ENCODE measurements at places on chromosomes 3 and 15. TPM values are rescaled to one million over a fixed set of nuclear protein-coding genes. Genes with fewer than 3 reads are reported as not detected.

The SLC2A2 gene
- total RNA-seq, result 123 TPM

- DNase-seq, result no peak
- H3K4me3 ChIP-seq, result no peak overlapping the region
- H3K27ac ChIP-seq, result no peak overlapping the region
Measured at GRCh38 chr3:192397012-192397411, 330.3 kb downstream of the FGF12 start.

DNA sequence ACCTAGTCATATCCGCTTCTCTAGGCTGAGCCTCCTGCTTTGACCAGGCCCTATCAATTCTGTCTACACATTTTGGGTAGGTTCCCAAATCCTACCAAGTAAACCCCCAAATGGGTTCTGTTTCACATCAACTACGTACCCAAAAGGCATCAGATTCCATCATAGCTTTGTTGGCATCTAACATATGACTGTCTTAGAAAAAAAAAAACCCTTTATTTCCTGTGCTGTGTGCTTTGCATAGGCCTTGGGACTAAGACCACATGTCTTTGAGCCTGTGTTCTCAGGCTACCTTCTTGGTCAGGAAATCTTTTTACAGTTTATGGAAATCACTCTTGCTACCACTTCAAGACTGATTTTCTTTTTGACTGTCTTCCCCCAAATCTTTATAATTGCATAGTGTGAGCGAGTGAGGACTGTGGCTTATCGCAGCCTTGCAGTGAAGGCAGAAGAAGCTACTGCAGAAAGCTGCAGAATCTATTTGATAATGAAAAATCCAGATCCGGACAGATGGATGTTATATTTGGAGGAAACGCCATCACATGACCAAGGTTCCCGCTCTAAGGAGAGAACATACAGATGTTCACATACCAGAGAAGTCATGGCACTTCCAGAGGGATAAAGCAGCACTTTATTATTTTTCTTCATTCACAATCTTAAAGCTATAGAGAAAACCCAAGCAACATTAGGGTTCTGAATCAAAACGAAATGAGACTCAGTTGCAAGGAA lies 111.2 kb downstream of the EOMES start:
- no peak overlapping the region for H3K4me3 ChIP-seq
- no peaks in the 10 kb centered on the region for H3K27me3 ChIP-seq
- no peak for DNase-seq
- no peaks in the 10 kb centered on the region for H3K36me3 ChIP-seq
- peaks cover 6% of the 10 kb centered on the region for H3K4me1 ChIP-seq

GRCh38 chr3:111668888-111669488 lies 73.8 kb upstream of the ZBED2 start:
- DNase-seq, result peak; percentile 74
- no peaks in the 10 kb centered on the region for H3K27me3 ChIP-seq
- H3K4me3 ChIP-seq, result no peak overlapping the region

DNA sequence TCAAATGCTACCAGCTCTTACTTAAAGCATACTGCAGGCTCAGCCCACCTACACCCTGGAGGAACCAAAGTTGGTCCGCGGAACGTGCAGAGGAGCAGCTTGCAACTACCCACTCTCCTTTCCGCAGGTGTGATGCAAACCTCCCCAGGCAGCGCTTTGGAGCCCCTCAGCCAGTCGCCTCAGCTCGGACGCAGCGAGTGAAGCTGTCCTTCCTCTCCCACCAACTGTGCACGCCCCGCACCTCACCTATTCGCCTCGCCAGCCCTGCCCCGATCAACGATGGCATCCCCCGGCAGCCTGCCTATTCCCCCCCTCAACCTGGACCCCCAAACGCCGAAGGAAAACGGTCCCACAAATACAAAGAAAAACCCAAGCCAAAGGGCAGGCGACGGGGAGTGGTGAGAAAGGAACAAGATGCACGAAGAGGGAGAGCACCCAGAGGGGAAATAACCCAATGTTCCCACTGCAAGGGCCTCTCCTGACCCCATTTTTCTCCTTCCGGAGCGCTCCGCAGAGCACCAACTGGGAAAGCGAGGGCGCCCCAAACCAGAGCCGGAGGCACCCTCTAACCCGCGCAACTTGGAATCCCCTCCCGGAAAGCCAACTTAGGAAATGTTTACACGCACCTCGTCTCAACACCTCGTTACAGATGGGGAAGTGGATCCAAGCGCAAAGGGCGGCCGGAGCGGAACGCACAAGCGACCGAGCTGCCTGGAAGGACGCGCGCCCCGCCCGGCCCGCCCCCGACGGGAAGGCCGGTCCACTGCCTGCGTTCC lies 665 bp downstream of the GLB1 start:
- peaks cover 5% of the 10 kb centered on the region for H3K4me1 ChIP-seq
- peak overlapping the region; percentile 63 for H3K4me3 ChIP-seq
- H3K27ac ChIP-seq, result peak overlapping the region; percentile 95
- DNase-seq, result peak; percentile 62
- no peaks in the 10 kb centered on the region for H3K36me3 ChIP-seq

DNA sequence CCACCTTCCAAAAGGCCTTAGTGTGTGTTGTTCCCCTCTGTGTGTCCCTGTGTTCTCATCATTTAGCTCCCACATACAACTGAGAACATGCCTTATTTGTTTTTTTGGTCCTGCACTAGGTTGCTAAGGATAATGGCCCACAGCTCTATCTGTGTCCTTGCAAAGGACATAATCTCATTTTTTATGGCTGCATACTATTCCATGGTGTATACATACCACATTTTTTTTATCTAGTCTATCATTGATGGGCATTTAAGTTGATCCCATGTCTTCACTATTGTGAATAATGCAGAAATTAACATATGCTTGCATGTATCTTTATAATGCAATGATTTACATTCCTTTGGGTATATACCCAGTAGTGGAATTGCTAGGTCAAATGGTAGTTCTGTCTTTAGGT lies 645.7 kb downstream of the PDCD6IP start:
- H3K36me3 ChIP-seq, result no peaks in the 10 kb centered on the region
- DNase-seq, result no peak
- no peak overlapping the region for H3K27ac ChIP-seq
- no peaks in the 10 kb centered on the region for H3K27me3 ChIP-seq
- no peaks in the 10 kb centered on the region for H3K4me1 ChIP-seq

DNA sequence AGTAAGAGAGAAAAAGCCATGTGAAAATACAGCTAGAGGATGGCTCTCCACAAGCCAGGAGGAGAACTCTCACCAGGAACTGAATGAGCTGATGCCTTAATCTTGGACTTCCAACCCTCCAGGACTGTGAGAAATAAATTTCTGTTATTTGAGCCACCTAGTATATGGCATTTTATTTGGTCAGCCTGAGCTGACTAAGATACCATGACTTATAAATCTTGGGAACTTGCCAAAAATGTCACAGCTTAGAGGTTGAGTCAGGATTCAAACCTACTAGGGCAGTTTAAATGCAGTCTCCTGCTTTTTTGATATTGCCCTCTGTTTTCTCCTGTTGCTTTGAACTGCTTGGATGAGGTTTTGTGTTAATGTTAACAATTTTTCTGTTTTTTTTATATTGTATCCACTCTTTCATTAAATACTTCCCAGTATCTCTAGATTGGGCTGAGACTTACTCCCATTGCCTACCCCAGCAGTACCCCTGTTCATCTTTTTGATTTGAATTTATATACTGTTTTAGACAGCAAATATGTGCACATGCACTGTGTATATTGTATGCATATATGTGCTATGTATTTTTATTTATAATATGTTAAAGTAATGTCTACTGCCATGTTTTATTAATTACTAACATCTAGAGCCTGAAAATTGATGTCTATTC lies 1223.2 kb downstream of the OTOL1 start:
- no peaks in the 10 kb centered on the region for H3K36me3 ChIP-seq
- H3K27ac ChIP-seq, result no peak overlapping the region
- H3K27me3 ChIP-seq, result no peaks in the 10 kb centered on the region
- no peaks in the 10 kb centered on the region for H3K4me1 ChIP-seq

- no peak overlapping the region for H3K27ac ChIP-seq
- H3K36me3 ChIP-seq, result no peaks in the 10 kb centered on the region
- H3K4me1 ChIP-seq, result no peaks in the 10 kb centered on the region
- no peak overlapping the region for H3K4me3 ChIP-seq
- no peaks in the 10 kb centered on the region for H3K27me3 ChIP-seq
- no peak for DNase-seq
Measured at GRCh38 chr15:43277901-43278300, 11.2 kb upstream of the TGM5 start.

The HDC gene
- total RNA-seq, result 0.44 TPM

DNA sequence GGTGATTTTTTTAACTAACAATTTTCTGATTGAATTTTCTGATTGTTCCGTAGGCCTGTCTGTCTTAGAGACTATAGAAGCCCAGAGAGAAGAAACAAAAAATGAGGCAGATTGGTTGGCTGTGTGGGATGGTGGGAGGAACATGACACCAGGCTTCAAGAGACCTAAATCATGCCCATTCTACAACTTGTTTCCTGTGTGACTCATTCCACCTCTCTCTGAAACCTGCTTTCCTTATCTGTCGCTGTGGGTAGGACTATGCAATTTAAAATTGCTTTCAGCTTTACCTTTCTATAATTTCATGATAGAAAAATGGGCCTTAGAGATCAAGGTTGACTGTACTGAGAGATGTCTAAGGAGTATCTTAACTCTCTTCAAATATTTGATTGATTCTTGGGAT lies 44.5 kb downstream of the OXNAD1 start:
- no peaks in the 10 kb centered on the region for H3K36me3 ChIP-seq
- H3K27me3 ChIP-seq, result no peaks in the 10 kb centered on the region
- no peak for DNase-seq
- no peak overlapping the region for H3K27ac ChIP-seq
- no peak overlapping the region for H3K4me3 ChIP-seq
- H3K4me1 ChIP-seq, result no peaks in the 10 kb centered on the region

DNA sequence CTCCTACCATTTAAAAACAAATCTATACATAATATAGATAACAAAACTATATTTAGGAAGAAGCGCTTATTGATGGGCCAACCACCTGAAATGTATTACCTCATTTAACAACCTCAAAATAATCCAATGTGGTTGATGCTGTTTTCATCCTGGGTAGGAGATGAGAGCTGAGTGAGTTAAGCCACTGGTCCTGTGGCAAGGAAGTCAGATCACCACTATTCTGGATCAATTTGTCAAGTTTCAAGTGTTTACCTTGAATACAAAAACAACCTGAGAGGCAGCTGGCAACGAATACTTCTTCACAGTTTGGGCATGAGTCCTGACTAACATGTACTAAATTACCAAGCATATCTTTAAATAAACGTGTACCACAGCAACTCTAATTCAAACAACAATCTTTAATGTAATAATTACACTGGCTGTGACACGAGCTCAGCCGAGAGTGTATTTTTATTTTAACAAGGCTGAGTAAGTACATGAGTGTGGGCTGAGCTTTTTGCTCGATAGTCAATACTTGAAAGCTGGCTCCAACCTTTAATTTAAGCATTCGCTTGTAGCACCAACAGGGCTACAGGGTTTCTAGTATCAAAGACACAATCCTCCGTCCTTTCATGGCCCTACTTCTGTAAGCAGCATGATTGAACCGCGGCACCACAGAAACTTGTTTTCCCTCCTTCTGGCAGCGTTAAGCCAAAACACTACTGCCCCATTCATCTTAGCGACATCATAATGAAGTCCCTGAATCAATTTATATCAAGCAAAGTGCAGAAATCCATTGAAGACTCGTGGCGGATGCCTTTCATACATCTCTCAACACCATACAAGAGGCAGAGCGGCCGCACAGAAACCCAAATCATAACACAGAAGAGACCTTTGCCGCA lies 93.8 kb upstream of the ICE2 start:
- no peak overlapping the region for H3K4me3 ChIP-seq
- no peak for DNase-seq
- H3K4me1 ChIP-seq, result peaks cover 14% of the 10 kb centered on the region
- H3K36me3 ChIP-seq, result no peaks in the 10 kb centered on the region

GRCh38 chr3:28139288-28139687 lies 102.1 kb upstream of the CMC1 start:
- DNase-seq, result peak; percentile 9
- no peak overlapping the region for H3K4me3 ChIP-seq
- H3K4me1 ChIP-seq, result peaks cover 14% of the 10 kb centered on the region
- no peaks in the 10 kb centered on the region for H3K27me3 ChIP-seq
- no peaks in the 10 kb centered on the region for H3K36me3 ChIP-seq

- H3K36me3 ChIP-seq, result no peaks in the 10 kb centered on the region
- H3K4me3 ChIP-seq, result no peak overlapping the region
- H3K27me3 ChIP-seq, result no peaks in the 10 kb centered on the region
- peak overlapping the region; percentile 35 for H3K27ac ChIP-seq
- H3K4me1 ChIP-seq, result peaks cover 19% of the 10 kb centered on the region
Measured at GRCh38 chr15:65903296-65904073, 34.2 kb downstream of the RAB11A start.

DNA sequence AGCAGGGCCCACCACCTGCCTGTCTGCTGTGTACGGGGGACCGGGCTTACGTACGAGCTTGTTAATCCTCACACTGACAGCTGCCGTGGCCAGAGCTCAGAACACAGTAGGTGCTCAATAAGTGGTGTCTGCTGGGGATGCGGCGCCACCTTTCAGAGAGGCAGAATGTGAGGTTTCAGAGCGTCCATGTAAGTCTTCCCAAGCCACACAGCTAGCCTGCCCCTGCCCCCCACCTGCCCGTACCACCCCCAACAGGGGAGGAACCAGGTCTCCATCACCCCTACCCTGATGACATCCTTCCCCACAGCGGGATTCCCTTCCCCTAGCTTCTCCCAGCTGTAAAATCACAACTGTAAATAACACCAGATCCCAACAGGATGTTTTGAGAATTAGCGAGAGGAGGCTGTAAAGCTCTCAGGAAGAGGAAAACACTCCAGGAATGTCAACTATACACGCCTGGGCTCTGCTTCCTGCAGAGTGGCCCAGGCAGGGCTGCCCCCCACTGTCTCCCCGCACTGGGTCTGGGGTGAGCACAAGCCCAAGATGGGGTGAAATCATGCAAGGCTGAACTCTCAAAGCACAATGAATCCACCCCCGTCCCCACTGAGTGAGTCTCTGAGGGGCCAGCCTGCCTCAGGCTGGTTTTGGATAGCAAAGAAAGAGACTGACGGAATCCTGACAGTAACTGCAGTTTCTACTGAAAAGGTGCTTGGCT lies 250.1 kb upstream of the LYSMD4 start:
- no peaks in the 10 kb centered on the region for H3K27me3 ChIP-seq
- H3K27ac ChIP-seq, result peak overlapping the region; percentile 28
- DNase-seq, result no peak
- no peaks in the 10 kb centered on the region for H3K36me3 ChIP-seq
- peaks cover 13% of the 10 kb centered on the region for H3K4me1 ChIP-seq

DNA sequence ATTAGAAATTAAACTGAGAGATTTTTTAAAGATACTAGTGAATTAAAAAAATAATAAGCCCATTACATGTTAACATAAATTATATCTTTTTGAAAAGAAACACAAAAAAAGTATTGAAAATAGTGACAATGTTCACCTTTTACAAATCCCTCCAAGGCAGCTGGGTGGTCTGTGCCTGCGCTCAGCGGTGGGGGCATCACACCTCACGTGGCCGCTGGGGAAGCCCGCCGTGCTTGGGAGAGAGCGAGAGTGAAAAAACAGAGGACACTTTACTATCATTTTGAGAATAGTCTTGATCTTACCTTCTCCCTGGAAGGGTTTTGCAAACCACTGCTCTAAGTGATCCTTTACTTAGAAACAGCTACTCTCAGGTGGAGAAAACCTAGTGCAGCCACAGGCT lies 76.9 kb downstream of the CRTC3 start:
- no peak overlapping the region for H3K27ac ChIP-seq
- H3K36me3 ChIP-seq, result no peaks in the 10 kb centered on the region
- no peak for DNase-seq
